ENCODE measurements at places on chromosomes 3 and 15. TPM values are rescaled to one million over a fixed set of nuclear protein-coding genes. Genes with fewer than 3 reads are reported as not detected.

The GOLGA6L4 gene
- polyA plus RNA-seq, result 8.3 TPM

DNA sequence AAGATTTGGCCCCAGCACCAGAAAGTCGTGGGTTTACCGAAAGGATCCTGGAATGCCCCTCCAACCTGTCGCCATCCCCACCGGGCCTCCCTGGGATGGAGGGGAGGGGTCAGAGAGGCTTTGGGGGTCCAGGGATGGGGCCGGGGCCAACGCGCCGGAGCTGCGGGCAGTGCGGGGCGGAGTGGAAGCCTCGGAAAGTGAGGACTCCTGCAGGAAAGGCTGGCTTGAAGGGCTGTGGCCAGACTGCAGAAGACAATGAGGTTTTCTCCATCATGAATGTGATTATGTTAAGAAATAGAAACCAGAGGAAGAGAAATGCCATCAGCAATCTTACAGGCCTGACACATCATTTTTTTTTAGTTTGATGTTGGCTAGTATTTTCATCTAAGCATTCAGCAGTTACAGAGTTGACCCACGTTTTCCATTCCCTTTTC is 738 bp downstream of the YEATS2 start:
- no peak for DNase-seq

GRCh38 chr15:73959801-73960200 is 32.3 kb downstream of the STOML1 start:
- DNase-seq, result no peak

- DNase-seq, result no peak
Measured at GRCh38 chr3:38554127-38554827, 58.1 kb downstream of the EXOG start.

The SPSB4 gene
- polyA plus RNA-seq, result 18.7 TPM

- no peak for DNase-seq
Measured at GRCh38 chr3:152737021-152737908, 97.7 kb upstream of the P2RY1 start.

GRCh38 chr15:74174219-74174957 is 878 bp downstream of the ISLR start:
- DNase-seq, result peak; percentile 67

All from forelimb muscle (tissue), 1 donor.